ENCODE measurements at places on chromosomes 3 and 15.

GRCh38 chr3:129245141-129245540 lies 4.3 kb upstream of the COPG1 start:
- peaks cover 5% of the 10 kb centered on the region for H3K4me1 ChIP-seq
- H3K4me3 ChIP-seq = no peak overlapping the region
- no peaks in the 10 kb centered on the region for H3K27me3 ChIP-seq
- no peak overlapping the region for H3K27ac ChIP-seq

DNA sequence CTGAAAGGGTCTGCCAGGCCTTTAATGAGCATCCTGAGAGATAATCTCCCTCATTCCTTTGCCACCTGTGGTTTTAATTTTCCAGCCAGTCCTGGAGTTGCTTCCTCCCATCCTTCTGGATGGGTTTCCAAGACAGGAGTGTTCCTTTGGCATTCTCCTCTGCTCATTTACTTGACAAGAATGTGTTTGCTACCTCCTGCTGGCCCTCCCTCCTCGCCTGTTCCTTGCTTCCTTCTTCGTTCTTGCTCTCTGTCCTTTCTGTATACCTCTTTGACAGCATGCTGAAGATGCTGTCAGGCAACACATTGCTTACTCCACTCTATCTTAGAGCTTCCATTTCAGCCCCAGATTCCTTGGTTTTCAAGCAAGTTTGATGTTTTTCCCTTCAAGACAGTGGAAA lies 46.0 kb downstream of the ERC2 start:
- H3K4me1 ChIP-seq = no peaks in the 10 kb centered on the region
- no peak for DNase-seq
- H3K27ac ChIP-seq = no peak overlapping the region
- no peaks in the 10 kb centered on the region for H3K27me3 ChIP-seq

DNA sequence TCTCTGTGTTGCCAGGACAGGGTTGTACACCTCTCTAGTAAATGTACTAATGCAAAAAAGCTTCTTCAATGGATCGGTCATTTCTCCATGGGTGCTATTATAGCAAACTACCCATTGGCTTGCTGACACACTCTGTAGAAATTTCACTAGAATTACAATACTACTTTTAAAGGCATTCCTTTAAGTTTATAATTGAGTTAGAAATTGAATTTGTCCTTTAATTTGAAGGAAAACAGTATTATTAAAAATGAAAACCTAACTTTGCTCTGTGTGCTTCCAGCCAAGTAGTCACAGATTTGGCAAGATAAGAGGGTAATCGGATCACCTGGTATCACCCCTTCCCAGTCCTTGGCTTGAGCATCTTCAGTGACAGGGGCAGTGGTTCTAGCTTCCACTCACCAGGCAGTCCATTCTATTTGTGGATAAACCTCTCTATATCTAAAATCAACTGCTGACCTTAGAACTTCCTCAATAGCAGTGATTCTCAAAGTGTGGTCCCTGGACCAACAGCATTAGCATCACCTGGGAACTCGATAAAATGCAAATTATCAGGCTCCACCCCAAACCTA lies 93.2 kb downstream of the GHSR start:
- H3K27ac ChIP-seq = no peak overlapping the region
- H3K27me3 ChIP-seq = no peaks in the 10 kb centered on the region
- H3K4me1 ChIP-seq = no peaks in the 10 kb centered on the region

DNA sequence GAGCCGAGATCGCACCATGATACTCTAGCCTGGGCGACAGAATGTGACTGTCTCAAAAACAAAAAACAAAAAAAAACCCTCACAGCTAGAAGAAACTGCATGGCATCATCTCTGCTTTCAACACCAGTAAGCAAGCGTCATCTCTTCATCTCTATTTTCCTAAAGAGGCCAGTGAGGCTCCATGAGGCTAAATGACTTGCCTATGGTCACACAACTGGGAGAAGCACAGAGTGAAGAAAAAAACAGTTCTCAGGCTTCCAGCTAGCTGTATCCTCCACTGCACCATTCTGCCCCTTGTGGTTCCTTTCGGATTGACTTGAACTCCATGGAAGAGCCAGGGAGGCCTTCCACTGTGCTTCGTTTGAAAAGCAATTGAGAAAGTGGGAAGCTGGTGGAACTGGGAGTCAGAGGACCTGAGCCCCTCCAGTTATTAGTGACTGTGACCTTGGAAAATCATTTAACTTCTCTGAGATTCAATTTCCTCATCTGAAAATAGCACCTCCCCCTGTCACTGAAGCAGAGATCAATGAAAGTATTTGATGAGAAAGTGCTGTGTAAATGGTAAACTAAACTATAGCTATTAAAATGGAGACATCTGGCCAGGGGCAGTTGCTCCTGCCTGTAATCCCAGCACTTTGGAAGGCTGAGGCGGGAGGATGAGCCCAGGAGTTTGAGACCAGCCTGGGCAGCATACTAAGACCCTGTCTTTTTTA lies 32.1 kb upstream of the DENND4A start:
- DNase-seq = peak; percentile 67
- H3K4me3 ChIP-seq = no peak overlapping the region
- no peaks in the 10 kb centered on the region for H3K4me1 ChIP-seq
- H3K27ac ChIP-seq = no peak overlapping the region

DNA sequence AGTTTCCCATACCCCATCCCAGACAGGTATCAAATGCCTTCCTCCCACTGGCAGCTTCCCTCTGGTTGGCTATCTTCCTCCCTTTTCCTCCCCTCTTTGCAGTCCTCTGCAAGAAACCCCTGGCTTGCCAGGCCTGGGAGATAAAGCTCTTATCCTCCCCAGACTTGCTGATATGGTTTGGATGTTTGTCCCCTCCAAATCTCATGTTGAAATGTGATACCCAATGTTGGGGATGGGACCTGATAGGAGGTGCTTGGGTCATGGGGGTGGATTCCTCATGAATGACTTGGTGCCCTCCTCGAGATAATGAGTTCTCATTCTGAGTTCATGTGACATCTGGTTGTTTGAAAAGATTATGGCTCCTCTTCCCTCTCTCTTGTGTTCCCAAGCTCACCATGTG lies 32.2 kb upstream of the SNRK start:
- no peak overlapping the region for H3K4me3 ChIP-seq
- H3K27ac ChIP-seq = no peak overlapping the region
- DNase-seq = no peak

- H3K4me1 ChIP-seq = no peaks in the 10 kb centered on the region
- DNase-seq = no peak
- H3K27me3 ChIP-seq = no peaks in the 10 kb centered on the region
- no peak overlapping the region for H3K27ac ChIP-seq
- H3K4me3 ChIP-seq = no peak overlapping the region
- no peaks in the 10 kb centered on the region for H3K36me3 ChIP-seq
Observed at GRCh38 chr3:79551997-79552396, 215.8 kb downstream of the ROBO1 start.

DNA sequence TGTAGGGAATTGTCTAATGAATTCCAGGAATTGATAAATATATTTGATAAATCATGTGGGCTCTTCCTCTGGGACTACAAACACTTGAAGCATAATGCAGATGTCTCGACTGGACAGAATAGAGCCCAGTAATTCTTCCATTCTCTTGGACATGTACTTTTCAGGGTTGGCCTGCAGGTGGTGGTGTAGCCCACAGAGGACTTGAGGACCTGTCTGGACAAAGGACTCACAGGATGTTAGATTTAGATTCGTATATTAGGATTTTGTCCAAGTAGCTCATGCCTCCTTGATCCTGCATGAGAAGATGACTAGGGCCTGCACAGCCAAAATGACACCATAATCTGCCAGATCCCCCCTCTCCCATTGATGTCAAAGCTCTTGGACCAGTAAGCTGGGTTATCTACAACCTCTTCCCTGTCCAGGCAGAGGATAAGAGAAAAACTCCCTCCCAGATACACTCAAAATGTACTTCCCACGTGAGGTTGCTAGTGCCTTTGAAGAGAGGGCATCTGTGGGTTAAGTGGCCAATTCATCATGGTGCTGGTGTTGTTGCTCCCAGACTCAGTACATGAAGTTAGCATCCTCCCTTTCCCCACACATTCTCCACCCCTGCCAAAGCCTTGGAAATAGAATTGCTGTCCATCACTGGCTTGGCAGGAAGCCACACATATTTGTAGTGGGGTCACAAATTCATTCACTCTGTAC lies 88.6 kb upstream of the ZNF280D start:
- no peaks in the 10 kb centered on the region for H3K36me3 ChIP-seq
- no peaks in the 10 kb centered on the region for H3K27me3 ChIP-seq
- H3K27ac ChIP-seq = no peak overlapping the region
- DNase-seq = peak; percentile 71
- no peaks in the 10 kb centered on the region for H3K4me1 ChIP-seq
- H3K4me3 ChIP-seq = no peak overlapping the region

GRCh38 chr3:169660709-169661360 lies 2.7 kb downstream of the MECOM start:
- peaks cover 18% of the 10 kb centered on the region for H3K27me3 ChIP-seq
- no peaks in the 10 kb centered on the region for H3K4me1 ChIP-seq
- peak overlapping the region; percentile 85 for H3K27ac ChIP-seq
- no peak for DNase-seq

- H3K27me3 ChIP-seq = no peaks in the 10 kb centered on the region
- H3K4me3 ChIP-seq = no peak overlapping the region
- no peaks in the 10 kb centered on the region for H3K4me1 ChIP-seq
- DNase-seq = no peak
- H3K36me3 ChIP-seq = no peaks in the 10 kb centered on the region
Observed at GRCh38 chr15:97076011-97076410, 745.5 kb downstream of the NR2F2 start.

- no peaks in the 10 kb centered on the region for H3K27me3 ChIP-seq
- peak; percentile 57 for DNase-seq
- H3K27ac ChIP-seq = no peak overlapping the region
- no peaks in the 10 kb centered on the region for H3K36me3 ChIP-seq
- no peak overlapping the region for H3K4me3 ChIP-seq
Observed at GRCh38 chr15:74320352-74321247, 46.8 kb downstream of the CYP11A1 start.

- H3K36me3 ChIP-seq = no peaks in the 10 kb centered on the region
- H3K27ac ChIP-seq = no peak overlapping the region
- DNase-seq = no peak
- H3K4me1 ChIP-seq = no peaks in the 10 kb centered on the region
Observed at GRCh38 chr3:35800960-35801459, 161.7 kb downstream of the ARPP21 start.
